Mammary epithelial cell (primary cell): ENCODE measurements at places on chromosomes 13 and 19. TPM values are rescaled to one million over a fixed set of nuclear protein-coding genes. Genes with fewer than 3 reads are reported as not detected.

Gene DNM2
- 123 and 125 TPM in 2 replicates for total RNA-seq

Gene FREM2
- total RNA-seq: 0.08 and 0.16 TPM in 2 replicates

Gene HCN2
- 0.33 TPM for total RNA-seq

Gene C1QTNF9B
- not detected for total RNA-seq

Gene TMEM255B
- total RNA-seq: 4.2 TPM

Gene LRRC4B
- total RNA-seq: not detected in 2 replicates

Gene TEX30
- total RNA-seq: 10.5 TPM

Gene ZBTB7A
- 40.8 TPM for total RNA-seq

Gene TEX101
- total RNA-seq: not detected

Gene CRB3
- 23.6 and 32.0 TPM in 2 replicates for total RNA-seq

Gene FCAR
- not detected in 2 replicates for total RNA-seq

Gene CEBPA
- 3.3 TPM for total RNA-seq

Gene KCNRG
- total RNA-seq: 1.7 TPM

Gene PPAN
- 72.1 and 72.6 TPM in 2 replicates for total RNA-seq

Gene MAST3
- 5.8 and 7.0 TPM in 2 replicates for total RNA-seq

Gene NTF4
- total RNA-seq: 42.8 and 42.9 TPM in 2 replicates

Gene ERICH4
- total RNA-seq: not detected

Gene CERS1
- total RNA-seq: 0.53 and 1.4 TPM in 2 replicates

Gene IZUMO4
- 6.6 and 11.2 TPM in 2 replicates for total RNA-seq

Gene SCEL
- 1.1 and 1.7 TPM in 2 replicates for total RNA-seq

Gene SGTA
- 52.5 TPM for total RNA-seq

Gene ZNF426
- total RNA-seq: 28.0 TPM

Gene KLK2
- total RNA-seq: not detected

Gene C1QTNF9
- not detected for total RNA-seq

Gene OXGR1
- not detected for total RNA-seq

Gene MAP2K2
- 163 and 206 TPM in 2 replicates for total RNA-seq

Gene COL4A1
- total RNA-seq: 23.8 and 40.9 TPM in 2 replicates

Gene CGB2
- total RNA-seq: 1.5 TPM in 1 of 2 replicates, not detected in the other

Gene ATP8A2
- total RNA-seq: 0.67 TPM

Gene GNA15
- total RNA-seq: 100 and 110 TPM in 2 replicates

Gene ATP7B
- 11.5 TPM for total RNA-seq

Gene NLRP5
- not detected for total RNA-seq

Gene ZNF536
- not detected for total RNA-seq

Gene FAM216B
- total RNA-seq: not detected in 2 replicates

Gene LRG1
- not detected for total RNA-seq

Gene CGB8
- not detected for total RNA-seq

Gene TMEM150B
- total RNA-seq: not detected in 2 replicates

Gene ZNF793
- 5.9 and 6.0 TPM in 2 replicates for total RNA-seq

Gene ARID3A
- 8.2 TPM for total RNA-seq

Gene TPTE2
- not detected for total RNA-seq

Gene AMH
- 2.1 and 3.1 TPM in 2 replicates for total RNA-seq

Gene CGB5
- 1.1 and 1.7 TPM in 2 replicates for total RNA-seq

Gene ADGRE3
- total RNA-seq: not detected

Gene ZNF583
- 4.7 TPM for total RNA-seq

Gene CEACAM4
- not detected in 2 replicates for total RNA-seq

Gene MPND
- total RNA-seq: 11.6 and 12.5 TPM in 2 replicates

Gene CLEC11A
- 3.0 and 7.0 TPM in 2 replicates for total RNA-seq

Gene CCDC122
- 6.7 TPM for total RNA-seq
